Ureter (tissue), 1 donor: ENCODE measurements at places on chromosomes 13 and 19. TPM values are rescaled to one million over a fixed set of nuclear protein-coding genes. Genes with fewer than 3 reads are reported as not detected.

DNA sequence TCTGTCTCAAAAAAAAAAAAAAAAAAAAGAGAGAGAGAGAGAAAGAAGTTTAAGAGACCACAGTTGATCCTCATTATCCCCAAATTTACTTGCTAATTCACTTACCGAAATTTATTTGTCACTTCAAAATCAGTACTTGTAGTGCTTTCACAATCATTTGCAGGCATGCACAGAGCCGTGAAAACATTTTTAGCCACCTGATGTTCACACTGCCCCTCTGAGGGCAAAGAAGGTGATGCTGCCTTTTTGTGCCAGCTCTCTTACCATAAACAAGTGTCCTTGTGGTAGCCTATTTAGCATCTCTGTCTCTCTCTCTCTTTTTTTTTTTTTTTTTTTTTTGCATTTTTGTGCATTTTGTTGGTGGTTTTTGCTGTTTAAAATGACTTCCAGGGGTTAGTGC is 24.1 kb upstream of the CASP14 start:
- DNase-seq, result no peak

LGALS14 gene
- total RNA-seq, result not detected

DNA sequence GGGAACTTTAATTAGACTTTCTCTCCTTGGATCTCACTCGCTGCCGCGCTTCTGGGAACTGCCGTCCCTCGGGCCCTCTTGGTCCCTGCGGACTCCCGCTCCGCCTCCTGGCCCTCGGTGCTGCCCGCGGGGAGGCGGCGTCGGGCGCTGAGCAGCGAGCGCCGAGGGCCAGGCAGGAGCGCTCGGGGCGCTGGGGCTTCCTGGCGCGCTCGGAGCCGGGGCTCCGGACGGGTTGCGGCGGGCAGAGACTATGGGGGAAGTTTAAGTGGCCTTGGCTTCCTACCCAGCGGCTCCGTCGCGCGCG is 704 bp downstream of the CHST8 start:
- DNase-seq, result no peak

- no peak for DNase-seq
These were observed 22.7 kb upstream of the MAB21L1 start for GRCh38 chr13:35499196-35499662.

ZNF69 gene
- 17.9 TPM for total RNA-seq

FPR2 gene
- total RNA-seq, result 0.89 TPM

DNA sequence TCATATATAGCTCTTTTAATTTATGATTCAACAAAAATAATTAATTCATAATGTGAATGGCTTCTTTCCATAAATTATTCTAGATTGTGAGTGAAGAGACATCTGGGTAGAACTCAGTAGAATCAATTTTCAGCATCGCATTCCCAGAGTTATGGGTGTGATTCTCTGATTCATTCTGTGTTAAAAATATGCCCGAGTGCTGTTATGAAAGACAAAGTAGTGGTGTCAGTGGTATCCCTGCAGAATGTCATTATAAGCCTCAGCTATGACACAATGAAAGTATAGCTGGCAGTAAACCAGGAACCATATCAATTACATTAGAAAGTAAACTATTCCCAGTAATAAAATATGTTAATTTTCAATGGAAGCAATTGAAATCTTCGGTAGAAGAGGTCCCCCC is 480.5 kb upstream of the SLITRK1 start:
- no peak for DNase-seq

DNA sequence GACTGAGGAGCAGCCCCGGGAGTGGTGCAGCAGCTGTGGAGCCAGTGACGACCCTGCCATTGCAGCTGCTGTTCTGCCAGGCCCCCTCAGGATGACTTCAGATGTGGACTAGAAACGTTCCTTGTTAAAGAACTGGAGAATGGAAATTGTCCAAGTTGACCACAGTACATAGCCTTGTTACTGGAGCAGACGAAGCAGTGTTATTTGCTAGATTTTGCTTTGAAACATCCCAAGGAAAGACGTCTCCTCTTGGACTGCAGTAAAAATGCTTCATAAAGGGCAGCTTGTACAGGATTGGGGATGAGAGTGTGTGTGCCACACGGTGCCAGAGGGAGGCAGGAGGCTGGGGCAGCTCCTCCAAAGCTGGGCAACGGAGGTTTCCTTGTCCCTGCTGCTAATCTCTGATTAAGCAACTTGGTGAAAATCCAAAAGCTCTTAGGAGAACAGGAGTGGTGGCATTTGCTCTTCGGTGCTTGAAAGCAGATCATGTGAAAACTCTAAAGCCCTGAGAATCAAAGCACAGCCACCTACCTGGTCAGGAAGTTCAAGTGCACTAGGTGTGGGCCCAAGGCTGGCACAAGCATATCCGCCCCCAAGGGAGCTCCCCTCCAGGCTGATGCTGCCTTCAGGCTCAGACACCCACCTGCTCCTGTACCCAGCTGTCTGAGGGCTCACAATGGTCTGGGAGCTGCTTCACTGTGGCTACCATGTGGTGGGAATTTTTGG is 34.5 kb downstream of the SHISA2 start:
- no peak for DNase-seq

- DNase-seq, result no peak
These were observed 66.8 kb downstream of the TBC1D4 start for GRCh38 chr13:75415171-75415570.

GRCh38 chr13:74027161-74027779 is 106.9 kb downstream of the KLF12 start:
- DNase-seq, result no peak

PROSER3 gene
- total RNA-seq, result 51.1 TPM

GRCh38 chr13:25709088-25709487 is 337.3 kb downstream of the ATP8A2 start:
- DNase-seq, result no peak

NLRP5 gene
- total RNA-seq, result not detected

GRCh38 chr13:27508802-27509201 is 58.4 kb upstream of the MTIF3 start:
- no peak for DNase-seq

DLEU7 gene
- total RNA-seq, result not detected

NLRP7 gene
- not detected for total RNA-seq

- no peak for DNase-seq
These were observed 160.9 kb downstream of the TBC1D4 start for GRCh38 chr13:75321084-75321483.

SPINT2 gene
- total RNA-seq, result 286 TPM

GRCh38 chr19:55611983-55612645 is 6.7 kb downstream of the ZNF865 start:
- no peak for DNase-seq

GRCh38 chr13:30105381-30105780 is 202.0 kb downstream of the KATNAL1 start:
- DNase-seq, result no peak
